ENCODE measurements at places on chromosomes 12 and 14. TPM values are rescaled to one million over a fixed set of nuclear protein-coding genes. Genes with fewer than 3 reads are reported as not detected.

Gene NPFF
- polyA plus RNA-seq = 0.45 TPM

Gene DCN
- 429 TPM for polyA plus RNA-seq

Gene CKB
- 111 TPM for polyA plus RNA-seq

Gene LALBA
- polyA plus RNA-seq = not detected

Gene TAS2R31
- 0.14 TPM for polyA plus RNA-seq

Gene C12orf50
- 0.05 TPM for polyA plus RNA-seq

Gene GRIP1
- 0.20 TPM for polyA plus RNA-seq

Gene SERPINA4
- polyA plus RNA-seq = not detected

Gene GPR137C
- 0.59 TPM for polyA plus RNA-seq

Gene SERPINA3
- polyA plus RNA-seq = 446 TPM

Gene CD69
- 14.2 TPM for polyA plus RNA-seq

Gene SLC6A13
- polyA plus RNA-seq = 1.0 TPM

Gene RECQL
- polyA plus RNA-seq = 13.8 TPM

Gene TESPA1
- 2.2 TPM for polyA plus RNA-seq

Gene PRB2
- not detected for polyA plus RNA-seq

Gene FUT8
- polyA plus RNA-seq = 16.9 TPM

Gene POC1B
- 6.9 TPM for polyA plus RNA-seq

GRCh38 chr14:33945210-33946088 lies 5.4 kb downstream of the EGLN3 start:
- no peak for DNase-seq

DNA sequence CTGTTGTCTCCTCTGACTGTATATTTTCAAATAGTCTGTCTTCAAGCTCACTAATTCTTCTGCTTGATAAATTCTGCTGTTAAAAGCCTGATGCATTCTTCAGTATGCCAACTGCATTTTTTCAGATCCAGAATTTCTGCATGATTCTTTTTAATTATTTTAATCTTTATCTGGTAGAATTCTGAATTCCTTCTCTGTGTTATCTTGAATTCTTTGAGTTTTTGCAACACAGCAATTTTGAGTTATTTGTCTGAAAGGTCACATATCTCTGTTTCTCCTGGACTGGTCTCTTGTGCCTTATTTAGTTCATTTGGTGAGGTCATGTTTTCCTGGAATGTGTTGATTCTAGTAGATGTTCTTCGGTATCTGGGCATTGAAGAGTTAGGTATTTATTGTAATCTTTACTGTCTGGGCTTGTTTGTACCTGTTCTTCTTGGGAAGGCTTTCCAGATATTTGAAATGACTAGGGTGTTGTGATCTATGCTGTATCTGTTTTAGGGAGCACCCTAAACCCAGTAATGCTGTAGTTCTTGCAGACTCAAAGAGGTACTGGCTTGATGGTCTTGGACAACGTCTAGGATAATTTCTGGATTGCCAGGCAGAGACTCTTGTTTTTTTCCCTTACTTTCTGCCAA lies 193.8 kb upstream of the NPAS3 start:
- DNase-seq = no peak

GRCh38 chr14:100620255-100621100 lies 33.3 kb upstream of the BEGAIN start:
- peak; percentile 24 for DNase-seq

DNA sequence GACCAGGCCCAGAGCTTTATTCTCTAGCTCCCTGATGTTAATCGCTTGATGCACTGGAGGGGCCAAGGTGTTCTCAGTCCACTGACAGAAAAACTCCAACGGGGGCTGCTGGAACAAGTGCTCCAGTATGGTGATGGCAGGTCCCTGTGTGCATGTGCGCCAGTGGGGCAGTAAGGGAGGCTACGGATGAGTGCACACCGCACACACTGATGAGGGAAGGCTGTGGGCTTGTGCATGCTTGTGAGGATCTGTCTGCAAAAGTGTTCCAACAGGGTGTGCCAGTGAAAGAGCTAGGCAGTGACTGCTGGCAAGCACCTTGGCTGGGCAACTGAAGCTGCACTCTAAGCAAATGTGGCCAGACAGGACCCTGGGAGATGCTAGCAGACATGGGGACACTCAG lies 229.7 kb upstream of the FOXG1 start:
- DNase-seq = no peak

- DNase-seq = no peak
These were observed 29.0 kb downstream of the CDK17 start for GRCh38 chr12:96371138-96371789.

GRCh38 chr12:121668750-121669520 lies 519 bp downstream of the MORN3 start:
- DNase-seq = peak; percentile 77

GRCh38 chr12:131682510-131682895 lies 28.4 kb upstream of the SFSWAP start:
- no peak for DNase-seq

DNA sequence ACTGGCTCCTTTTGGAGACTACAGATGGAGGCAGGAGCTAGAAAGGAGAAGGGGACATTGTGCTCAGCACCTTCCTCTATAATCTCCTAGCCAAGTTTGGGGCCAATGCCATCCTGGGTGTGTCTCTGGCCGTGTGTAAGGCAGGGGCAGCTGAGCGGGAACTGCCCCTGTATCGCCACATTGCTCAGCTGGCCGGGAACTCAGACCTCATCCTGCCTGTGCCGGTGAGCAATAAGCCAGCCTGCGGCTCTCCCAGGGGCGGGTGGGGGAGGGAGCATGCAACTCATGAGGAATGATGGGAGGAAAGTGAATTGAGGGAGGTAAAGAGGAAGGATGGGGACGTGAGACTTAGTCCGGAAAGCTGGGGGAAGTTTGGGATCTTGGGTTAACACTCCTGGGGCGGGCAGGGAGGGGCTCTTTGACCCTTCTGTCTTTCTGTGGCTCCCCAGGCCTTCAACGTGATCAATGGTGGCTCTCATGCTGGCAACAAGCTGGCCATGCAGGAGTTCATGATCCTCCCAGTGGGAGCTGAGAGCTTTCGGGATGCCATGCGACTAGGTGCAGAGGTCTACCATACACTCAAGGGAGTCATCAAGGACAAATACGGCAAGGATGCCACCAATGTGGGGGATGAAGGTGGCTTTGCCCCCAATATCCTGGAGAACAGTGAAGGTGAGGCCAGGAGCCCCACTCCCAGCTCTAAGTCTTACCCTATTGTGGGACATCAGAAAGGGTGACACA lies 3.3 kb downstream of the ENO2 start:
- DNase-seq = no peak

- DNase-seq = peak; percentile 48
These were observed 9.0 kb downstream of the SLC8B1 start for GRCh38 chr12:113325916-113326315.

DNA sequence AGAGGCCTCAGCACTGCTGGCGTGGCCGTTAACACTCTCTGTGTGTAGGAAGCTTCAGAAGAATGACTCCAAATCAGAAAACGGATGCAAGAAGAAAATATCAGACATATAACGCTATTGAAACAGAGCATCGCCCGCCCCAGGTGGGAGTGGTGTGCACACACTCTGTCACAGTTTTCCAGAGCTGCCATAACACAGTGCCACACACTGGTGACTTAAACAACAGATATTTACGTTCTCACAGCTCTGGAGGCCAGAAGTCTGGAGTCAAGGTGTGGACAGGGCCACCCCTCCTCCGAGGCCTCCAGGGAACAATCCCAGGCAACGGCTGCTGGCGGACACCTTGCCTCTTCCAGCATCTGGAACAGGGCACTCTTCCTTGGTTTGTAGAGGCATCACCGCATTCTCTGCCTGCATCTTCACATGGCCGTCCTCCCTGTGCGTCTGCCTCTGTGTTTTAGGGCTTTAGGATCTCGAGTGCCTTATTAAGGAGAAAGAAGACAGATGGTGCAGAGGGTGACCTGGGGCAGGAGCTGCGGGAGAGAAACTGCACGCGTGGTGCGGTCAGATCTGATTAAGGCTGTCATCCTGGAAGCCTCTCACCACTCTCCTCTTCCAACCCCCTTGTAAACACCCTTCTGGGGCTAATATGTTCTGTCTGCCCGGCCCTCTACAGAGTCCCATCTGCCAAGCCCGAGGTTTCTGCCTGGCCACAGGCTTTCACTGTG lies 141.0 kb downstream of the SLC15A4 start:
- no peak for DNase-seq

DNA sequence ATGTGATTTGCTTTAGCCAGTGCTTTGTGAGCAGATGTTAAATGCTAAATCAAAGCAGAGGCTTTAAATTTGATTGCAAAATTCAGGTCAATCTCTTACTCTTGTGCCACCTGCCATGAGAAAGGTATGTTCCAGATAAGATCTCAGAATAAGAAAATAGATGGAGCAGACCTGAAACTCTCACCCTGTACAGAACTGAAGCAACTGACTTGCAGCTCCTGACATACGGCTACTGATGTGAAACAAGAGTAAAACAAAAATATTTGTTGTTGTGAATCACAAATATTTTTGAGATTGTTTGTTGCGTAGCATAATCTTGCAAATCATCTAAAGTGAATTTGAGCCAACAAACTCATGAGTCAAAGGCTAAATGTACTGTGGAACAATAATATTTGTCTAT lies 3.5 kb upstream of the OSBPL8 start:
- no peak for DNase-seq

DNA sequence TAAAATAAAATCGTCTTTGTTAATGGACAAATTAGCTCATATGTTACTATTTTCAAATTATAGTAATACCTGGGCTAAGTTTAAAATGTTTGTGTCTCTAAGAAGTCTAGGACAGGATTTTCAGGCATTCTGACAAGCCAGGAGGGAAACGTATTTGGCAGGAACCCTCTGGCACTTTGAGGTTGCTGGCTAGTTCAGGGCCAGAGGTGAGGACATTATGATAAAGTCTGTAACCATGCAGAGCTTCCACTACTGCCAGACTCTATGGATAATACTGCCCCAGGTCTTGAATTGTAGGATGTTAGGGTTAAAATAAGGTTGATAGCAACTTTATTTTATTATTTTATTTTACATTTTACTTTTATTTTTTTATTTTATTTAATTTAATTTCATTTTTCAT lies 56.4 kb downstream of the RPAP3 start:
- no peak for DNase-seq

- no peak for DNase-seq
These were observed 8.9 kb downstream of the MSRB3 start for GRCh38 chr12:65287426-65287825.

DNA sequence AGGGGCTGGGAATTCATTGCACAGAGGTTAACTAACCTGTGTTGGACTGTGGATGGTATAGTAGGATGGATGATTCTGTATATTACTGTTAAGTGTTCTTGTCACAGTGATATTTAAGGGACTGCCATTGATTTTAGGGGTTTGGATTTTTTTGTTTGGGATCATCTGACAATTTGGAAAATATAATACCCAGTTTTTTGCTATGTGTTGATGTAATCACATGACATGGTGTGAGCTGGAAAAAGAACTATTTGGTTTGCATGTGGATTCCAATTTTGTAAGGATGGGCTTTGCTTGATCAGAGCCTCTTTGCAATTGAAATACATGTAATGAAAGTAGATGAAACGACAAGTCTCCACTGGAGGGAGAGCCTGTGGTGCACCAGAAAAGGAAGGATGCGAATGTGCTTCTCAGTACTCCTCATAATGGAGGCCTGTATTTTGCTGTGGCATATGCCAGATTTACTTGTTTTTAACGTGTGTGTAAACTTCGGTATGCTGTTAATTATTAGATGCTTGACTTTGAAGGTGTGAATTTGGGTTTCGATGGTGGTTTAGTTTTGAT lies 2.7 kb downstream of the DYRK2 start:
- no peak for DNase-seq

DNA sequence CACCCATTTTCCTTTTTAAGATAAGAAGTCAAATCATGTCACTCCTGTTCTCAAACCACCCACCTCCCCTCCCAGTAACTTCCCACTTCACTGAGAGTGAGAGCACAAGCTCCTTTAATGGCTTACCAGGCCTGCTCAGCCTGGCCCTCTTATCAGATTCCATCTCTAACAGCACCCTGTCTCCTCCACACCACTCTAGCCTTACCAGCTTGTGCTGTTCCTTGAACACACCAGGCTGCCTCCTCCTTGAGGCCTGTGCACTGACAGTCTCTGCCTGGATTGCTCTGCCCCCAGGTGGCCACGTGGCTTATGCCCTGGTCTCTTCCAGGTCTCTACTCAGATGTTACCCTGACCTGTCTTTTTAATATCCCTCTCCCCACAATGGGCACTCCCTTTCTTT lies 40.1 kb upstream of the EVL start:
- peak; percentile 41 for DNase-seq

- no peak for DNase-seq
These were observed 117.7 kb upstream of the RPL10L start for GRCh38 chr14:46769292-46769691.

GRCh38 chr12:123091230-123092150 lies 59.4 kb downstream of the PITPNM2 start:
- no peak for DNase-seq

DNA sequence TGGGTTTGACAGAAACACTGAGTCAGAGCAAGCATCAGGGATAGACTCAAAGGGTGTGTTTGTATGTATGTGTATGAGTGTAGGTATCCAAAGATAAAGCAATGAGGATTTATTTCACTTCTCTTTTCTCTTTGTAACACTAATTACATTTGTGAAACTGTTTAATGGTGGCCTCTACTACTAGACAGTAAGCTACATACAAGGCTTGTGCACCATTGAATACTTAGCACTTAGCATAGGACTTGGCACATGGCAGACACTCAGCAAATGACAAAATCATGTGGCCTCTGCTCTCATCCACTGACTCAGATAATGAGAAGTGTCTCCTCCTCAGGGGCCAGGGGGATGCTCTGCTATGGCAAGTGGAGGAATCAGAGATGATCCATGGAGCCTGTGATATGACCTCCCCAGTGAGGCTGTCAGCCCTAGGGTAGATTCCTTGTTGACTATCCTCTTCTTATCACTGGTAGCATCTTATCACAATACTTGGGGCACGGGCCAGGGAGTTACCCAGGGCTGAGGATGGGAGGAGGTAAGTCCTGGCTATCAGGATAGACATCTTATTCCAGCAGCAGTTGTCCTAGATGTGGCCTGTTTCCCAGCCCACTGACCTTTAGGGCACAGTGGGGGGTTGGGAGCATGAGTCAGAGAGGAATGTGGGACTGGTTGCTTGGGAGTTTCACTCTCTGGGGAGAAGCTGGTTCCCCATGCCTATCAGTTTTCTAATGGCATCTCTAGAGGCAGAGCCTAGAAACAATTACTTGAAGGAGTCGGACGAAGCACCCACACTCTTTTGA lies 71.2 kb upstream of the HOXC13 start:
- no peak for DNase-seq

- DNase-seq = no peak
These were observed 126.6 kb downstream of the PPM1H start for GRCh38 chr12:62808166-62808879.

DNA sequence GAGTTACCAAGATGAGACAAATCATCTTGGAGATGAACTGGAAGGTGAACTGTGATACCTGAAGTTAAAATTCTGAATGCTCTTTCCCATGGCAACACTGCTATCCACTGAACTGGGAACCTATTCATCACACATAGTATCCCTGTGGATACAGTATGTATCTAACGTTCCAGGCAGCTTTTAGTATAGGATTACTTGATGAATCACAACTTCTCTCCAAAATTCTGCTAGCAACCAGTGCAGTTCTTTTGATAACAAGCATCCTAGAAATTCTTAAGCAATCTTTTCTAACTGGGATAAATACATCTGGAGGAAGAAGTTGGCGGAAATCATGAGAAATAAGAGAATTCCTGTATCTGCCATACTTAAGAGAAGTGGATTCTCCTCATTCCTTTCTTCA lies 66.4 kb downstream of the PAWR start:
- DNase-seq = no peak

Measured in lung (tissue), 17 donors.